ENCODE measurements at places on chromosomes 12 and 14.

DNA sequence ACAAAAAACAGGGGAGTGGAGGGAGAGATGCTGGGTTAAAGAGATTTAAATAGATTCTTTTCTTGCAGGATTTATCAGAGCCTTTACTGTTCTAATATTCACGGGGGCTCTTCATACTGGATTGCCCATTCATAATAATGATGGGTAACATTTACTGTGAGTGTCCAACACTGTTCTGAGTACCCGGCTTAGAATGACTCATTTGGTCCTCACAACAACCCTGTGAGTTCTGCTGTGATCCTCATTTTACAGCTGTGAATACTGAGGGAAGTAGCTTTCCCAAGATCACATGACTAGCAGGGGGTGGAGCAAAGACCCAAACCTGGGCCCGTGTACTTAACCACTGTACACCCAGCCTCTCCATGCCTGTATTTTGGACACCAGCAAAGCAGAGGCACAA, 113.4 kb downstream of the NT5DC3 start:
- no peak for DNase-seq

DNA sequence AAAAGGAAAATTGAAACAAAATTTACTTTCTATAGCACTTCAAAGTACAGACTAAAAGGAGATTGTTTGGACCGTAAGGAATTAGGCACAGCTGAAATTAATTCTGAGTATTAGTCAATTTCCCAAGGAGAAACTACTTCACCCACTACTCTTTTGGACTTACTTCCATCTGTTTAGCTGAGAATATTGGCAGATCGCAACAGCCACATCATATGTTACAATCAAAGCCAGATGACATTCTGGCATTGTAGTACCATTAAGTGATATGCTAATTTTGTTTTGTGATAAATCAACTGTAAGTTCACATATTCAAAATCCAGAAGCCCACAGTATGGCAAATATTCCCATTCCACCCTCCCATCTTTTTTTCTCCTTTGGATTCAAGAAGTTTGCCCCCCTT, 47.1 kb upstream of the ANKS1B start:
- no peak for DNase-seq

DNA sequence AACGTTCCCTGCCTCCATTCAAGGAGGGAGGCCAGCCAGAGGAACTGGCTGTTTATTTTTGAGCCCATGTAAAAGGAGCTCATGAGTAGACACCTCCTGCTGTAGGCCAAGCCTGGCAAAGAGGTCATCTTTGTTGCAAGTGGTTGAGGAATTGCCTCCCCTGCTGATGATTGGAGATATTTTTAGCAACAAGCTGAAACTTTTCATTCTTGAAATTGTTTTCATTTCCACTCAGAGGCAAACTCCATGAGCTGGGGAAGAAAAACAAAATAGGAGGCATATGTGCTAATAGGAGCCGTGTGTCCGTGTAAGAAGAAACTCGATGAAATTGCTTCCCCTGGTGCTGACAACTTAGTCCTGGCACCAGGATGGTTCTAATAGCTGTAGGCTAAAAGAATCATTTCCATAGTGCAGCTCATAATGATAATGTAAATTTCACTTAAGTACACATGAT, 440.1 kb upstream of the FAR2 start:
- DNase-seq, result no peak

DNA sequence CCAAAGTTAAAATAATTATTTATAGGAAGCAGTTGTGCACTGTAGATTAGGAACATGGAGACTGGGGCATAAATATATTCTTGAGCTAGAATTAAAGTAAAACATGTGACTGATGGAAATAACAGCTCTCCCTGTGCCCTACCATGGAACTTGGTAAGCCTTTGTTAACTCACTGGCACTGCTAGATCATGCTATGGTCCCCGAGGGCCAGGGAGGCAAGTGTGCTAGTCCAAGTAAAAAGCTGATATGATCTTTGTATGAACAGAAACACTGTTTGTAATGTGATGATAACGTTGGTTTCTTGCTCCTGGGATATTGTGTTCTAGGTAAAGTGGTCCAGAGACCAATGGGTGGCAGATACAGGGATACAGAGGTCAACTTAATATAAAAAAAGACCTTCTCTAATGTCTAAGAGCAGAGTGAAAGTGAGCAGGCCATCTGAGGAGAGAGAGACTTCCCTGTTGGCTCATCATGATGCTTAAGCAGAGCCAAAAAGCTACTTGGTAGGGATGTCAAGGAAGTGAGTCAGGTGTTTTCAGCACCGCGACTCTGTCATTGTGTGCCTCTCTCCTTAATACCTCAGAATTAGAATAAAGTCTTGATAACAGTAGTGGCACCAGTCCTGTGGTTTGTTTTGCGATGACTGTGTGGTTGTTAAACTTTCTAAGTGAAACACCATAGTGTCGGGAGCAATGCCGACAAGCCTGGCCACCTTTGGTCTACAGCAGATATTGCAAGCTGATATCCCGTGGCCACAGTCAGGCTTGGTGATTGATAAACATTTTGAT, 27.6 kb downstream of the BICD1 start:
- no peak for DNase-seq

DNA sequence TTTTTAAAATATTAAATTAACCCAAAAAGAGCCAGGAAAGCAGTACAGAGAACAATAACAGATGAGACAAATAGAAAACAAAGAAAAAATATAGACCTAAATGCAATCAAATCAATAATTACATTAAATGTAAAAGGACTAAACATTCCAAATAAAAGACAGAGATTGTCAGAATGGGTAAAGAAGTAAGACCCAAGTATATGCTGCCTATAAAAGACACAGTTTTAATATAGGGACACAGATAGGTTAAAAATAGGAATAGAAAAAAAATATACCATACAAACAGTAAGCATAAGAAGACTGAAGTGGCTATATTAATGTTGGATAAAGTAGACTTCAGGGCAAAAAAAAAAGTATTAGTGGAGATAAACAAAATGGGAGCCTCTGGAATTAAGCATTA, 163.1 kb upstream of the BCL2L14 start:
- DNase-seq, result no peak

DNA sequence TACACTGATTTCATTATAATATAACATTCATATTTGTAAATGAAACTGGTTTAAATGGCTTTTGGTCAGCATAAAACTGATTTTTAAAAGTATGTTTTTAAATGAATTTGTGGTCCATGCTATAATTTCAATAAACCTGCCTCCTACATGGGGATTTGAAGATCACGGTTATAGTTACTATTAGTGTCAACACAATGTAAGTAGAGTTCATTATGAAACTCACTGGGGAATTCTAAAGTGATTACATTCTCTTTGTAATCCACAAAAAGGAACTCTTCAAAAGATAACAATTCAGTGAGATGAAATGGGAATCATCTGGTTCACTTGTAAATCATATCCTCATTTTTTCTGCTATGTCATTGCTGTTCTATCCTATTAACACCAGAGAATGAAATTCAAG, 204.5 kb upstream of the G2E3 start:
- DNase-seq, result no peak

DNA sequence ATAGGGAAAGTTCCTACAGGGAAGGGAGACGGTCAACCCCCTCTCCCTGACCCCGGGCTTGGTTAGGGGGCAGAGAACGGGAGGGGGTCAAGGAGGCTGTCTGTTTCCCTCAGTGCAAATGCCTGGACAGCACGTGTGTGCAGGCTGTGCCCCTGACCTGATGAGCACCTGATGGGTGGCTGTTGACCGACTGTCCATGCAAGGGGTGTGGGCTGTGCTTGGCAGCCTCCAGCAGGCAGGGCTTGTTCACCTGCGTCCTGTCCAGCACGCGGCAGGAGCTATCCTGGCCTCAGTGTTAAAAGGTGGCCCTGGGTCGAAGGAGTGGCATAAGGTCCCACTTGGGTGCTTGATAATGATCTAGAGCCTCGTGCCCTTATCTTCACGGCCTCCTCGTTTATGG, 221.0 kb downstream of the CACNA1C start:
- DNase-seq, result no peak

Measured in naive thymus-derived CD4-positive, alpha-beta T cell (primary cell).